ENCODE measurements at places on chromosomes 2 and 18.

DNA sequence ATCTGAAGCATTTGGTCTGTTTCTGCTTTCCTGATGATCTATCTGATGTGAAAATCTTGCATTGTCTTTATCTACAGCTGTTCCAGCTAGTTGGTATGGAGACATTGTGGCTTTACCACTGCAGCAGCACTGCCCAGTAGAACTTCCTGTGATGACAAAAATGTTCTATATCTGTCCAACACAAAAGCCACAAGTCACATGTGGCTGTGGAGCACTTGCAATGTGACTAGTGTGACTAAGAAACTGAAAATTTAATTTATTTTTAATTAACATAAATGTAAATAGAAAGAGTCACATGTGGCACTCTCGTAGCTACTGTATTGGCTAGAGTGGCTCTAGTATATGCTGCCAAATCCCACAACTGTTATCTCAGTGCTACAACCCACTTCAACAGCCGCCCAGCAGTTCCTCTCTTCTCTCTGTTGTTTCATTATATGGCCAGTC is 425.7 kb downstream of the SETBP1 start:
- DNase-seq, result peak; percentile 91

DNA sequence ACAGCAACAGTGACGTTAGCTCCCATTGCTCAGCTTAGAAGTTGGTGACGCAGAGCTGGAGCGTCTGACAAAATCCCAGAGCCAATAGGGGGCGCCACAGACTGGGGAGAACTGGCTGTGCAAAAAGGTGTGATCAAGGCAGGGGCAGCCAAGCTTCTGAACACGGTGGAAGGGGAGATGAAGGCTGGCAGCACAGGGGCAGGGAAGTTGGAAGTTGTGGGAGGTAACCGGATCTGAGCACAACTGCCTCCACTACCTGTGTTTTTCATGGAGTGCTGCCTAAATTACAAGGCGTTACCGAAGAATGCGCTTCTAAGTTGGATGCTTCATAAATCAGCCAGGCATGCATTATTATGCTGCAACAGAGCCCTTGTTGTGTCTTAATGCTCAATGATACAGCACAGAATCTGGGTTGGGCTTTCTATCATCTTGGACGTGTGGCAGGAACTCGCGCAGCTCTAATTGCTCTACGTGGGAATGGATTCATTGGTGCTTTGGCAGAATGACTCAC is 370.0 kb downstream of the SLC4A3 start:
- DNase-seq, result peak; percentile 18

GRCh38 chr2:41160439-41160838 is 708.5 kb upstream of the SLC8A1 start:
- DNase-seq, result peak; percentile 31

GRCh38 chr18:46696268-46696667 is 39.2 kb upstream of the LOXHD1 start:
- no peak for DNase-seq

DNA sequence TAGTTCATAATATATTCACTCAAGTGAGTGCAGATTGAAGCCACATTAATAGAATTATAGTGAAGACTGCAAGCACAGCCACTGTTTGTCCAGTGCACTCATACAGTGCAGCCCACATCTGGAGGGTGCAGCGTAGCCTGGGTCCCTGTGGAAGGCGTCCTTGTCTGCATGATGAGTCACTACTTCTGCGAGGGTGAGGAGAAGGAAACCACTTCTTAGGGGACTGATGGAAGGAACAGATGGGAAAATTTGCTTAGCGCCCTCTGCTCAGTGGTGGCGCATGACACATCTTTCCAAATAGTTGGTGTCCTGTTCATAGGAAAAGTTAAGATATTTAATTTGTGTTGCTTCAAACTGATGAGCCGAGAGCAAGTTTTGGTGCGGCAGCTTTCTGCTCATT is 330.4 kb upstream of the SMIM21 start:
- DNase-seq, result no peak

DNA sequence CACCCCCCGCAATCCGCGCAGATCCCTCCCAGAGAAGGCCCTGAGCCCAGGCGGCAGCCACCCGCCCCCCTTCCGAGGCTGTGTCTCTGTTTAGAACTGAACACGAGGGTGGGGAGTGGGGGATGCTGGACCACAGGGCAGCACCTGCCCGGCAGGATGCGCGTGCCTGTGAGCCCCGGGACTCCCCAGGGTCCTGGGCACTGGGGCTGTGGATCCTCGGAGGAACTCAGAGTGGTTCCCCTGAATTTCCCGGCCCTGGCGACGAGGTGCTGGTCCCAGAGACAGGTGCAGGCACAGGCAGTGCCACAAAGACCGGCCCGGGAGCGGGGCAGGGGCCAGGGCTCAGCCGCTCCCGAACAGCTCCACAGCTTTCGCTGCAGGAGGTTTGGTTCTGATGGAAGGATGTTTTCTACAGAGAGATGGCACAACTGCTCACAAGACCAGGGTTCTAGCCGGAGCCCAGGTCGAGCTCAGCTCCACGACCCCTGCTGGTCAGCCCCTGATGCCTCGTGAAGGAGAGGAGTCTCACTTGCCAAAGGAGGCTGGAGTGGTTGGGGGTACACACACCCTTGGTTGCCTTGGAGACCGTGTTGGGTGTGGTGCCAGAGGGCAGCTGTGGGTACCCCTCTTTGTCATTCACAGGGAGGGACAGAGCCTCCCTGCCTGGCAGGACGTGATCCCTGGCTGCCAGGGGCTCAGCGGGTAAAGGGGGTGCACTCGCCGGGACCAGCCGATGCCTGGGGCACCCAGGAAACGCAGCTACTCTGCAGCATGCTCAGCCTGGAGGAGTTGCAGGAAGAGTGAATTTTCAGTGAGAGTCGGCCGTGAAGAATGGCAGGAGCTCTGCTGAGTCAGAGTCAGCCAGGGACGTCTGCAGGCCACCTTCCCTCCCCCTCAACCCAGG is 4.4 kb upstream of the NEU4 start:
- peak; percentile 62 for DNase-seq

GRCh38 chr2:109213646-109214433 is 84.8 kb downstream of the SH3RF3 start:
- peak; percentile 91 for DNase-seq

GRCh38 chr2:230761704-230762103 is 49.1 kb downstream of the CAB39 start:
- DNase-seq, result no peak

DNA sequence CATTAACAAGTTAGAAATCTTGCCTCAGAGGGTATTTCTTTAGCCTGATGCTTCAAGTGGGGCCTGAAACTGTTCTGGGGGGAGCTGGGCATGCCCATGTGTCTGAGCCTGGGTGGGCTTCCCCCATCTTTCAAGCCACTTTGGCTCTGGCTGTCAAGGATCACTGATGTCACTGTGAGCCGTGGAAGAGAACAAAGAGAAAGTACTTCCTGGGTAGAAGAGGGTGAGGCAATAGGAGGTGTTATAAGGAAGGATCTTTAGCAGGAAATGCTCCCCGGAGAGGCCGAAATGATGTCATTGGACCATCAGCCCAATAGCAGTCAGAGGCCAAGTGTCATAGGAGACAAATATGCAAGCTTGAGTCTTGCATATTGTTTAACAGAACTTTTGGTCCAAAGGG is 228.4 kb upstream of the MEX3C start:
- no peak for DNase-seq

DNA sequence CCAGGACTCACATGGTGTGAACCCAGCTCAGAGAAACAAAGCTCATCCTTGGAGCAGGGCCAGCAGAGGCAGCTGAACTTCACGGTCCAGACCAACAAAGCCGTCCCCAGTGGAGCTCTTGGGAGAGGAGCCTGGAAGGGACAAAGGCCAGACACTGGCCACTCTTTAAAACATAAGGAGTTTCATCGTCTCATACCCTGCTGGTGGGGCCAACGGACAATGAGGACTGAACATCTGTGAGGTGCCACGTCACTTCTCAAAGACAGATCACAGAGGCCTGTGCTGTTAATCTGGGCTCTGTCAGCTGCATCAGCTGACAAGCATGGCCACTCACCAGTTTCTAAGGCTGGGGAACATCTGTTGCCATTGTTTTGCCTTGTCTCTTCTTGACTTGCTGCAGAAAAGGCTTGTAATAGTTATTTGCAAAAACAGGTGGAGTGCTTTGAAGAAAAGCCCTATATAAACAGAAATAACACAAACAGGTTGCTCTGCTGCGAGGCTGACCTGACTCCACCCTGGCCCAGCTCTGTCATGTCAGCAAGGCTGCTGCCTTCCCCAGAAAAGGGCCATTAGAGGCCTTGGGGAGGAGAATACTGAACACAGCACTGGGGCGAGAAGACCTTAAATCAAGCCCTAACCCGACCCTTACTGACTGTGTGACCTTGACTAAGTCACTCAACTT is 68.1 kb upstream of the DAPL1 start:
- DNase-seq, result no peak

DNA sequence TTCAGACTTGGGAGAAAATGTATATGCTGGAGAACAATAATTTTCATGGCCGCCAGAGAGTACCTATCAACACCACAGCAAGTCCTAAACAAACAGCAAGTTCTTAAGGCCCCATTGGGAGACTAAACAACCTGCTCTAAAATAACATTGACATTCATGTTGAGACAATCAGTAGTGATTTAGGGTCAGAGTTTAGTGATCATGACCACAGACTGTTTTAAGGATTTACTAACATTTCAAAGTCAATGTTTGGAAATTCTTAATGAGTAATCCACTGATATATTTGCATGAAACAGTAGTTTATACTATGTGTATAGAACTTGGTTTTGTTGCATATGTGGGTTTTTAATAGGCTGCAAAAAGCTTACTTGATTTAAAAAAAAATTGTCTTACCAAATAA is 34.7 kb downstream of the RASGRP3 start:
- DNase-seq, result no peak

DNA sequence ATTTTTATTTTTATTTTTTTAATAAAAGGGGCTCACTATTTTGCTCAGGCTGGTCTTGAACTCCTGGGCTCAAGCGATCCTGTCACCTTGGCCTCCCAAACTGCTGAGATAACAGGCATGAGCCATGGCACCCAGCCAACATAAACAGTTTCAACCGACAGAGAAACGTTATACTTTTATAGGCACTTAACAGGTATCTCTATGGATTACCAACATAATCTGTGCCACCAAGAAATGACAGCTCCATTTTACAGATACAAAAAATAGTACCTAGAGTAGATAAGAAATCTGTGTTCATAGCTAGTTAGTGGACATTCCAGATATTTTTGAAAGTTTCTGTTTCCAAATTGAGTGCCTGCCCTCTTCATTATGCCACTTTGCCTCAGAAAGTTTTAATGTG is 1316.7 kb downstream of the LRP1B start:
- no peak for DNase-seq

DNA sequence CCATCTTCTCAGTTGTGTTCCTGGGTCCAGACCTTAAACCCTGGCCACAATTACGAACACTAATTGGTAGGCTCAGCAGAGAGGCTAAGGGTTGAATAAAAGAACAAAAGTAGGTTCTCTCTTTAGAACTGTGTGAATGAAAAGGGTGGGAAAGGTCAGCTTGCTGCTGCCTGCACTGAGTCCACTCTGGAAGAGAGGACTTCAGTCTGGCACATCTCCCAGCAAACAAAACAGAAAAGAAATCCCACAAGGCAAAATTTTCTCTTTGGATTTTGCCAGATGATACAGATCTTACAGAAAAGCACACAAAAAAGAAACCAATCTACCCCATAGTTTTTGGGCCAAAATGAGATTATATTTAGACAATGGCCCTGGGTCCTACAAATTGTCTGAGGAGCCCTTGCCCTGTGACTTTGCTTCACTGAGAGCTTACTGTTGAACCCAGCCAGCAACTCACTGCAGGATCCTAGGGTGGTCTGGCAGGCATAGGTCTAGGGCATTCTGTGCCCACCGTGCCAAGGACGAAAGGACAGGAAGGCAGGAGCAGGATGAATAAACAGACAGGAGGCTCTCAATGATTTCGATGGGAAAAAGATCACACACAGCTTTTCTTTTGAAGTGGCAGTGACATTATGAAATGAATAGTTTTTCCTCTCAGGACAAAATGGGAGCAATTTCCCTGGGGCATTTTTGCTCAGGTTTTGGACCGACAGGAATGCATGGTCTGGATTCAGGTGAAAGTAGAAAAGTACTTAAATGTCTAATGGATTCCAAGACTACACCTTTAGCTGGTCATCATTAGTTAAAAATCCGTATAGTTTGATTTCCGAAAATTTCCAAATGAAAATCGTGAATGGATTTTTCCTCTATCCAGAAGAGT is 68.4 kb upstream of the STAM2 start:
- no peak for DNase-seq

- no peak for DNase-seq
These were observed 53.8 kb downstream of the EEF1B2 start for GRCh38 chr2:206213514-206213845.

GRCh38 chr2:164896634-164897355 is 55.2 kb upstream of the COBLL1 start:
- DNase-seq, result no peak

- no peak for DNase-seq
These were observed 160.9 kb upstream of the EPC2 start for GRCh38 chr2:148483665-148484064.

DNA sequence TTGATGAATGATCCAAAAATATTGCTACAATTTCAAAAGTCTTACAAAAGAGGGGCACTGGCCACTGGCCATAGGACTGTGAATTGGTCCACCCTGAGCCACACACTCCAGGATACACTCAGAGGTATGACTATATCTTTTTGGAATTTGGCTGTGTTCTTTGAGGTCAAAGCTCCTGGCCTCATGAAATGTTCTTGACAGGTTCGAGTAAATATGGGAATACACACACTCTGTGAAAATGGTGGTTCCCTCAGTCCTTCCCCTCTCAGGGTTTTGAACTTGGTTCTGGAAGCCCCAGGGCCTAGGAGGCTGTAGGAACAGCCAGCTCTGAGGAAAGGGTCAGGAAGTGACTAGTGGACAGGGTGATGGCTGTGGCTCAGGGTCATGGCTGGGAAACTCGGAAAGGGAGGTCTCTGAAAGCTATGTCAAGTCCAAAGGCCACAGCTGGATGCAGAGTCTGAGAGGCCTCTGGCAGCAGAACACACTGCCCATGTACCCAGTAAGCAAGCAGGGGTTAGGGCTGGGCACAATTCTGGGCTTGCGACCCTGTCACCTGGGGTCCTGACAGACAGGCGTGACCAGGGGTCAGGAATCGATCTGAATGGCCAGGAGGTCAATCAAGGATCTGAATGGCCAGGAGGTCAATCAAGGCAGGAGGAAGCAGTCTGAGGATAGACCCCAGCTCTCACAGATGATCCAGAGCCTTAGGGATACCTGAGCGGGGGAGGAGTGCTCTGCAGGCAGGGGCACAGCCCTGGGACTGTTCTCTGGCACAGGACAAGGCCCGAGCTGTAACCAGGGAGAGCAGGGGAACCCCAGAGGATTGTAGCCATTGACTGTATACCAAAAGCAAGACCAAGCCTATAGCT is 223.4 kb upstream of the SMAD2 start:
- DNase-seq, result no peak

All from KBM-7 (cell line).